Esophagus muscularis mucosa (tissue), 4 donors: ENCODE measurements at places on chromosomes 3 and 15.

DNA sequence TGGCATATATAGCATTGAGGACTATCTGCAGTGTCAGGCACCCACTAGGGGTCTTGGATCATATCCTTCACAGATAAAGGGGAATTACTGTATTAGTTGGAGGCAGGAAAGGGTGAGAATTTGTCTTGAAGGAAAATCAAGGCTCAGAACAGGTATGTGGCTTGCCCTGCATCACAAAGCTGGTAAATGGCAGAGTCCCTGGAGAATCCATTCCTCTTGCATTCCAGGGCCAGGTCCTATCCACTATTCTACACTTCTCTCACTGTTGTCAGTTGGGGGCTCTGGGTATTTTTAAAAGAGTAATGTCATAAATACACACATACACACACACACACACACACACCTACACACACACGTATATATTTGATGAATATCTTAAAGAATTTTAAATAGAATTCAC, 19.8 kb upstream of the FGF12 start:
- no peak for DNase-seq

DNA sequence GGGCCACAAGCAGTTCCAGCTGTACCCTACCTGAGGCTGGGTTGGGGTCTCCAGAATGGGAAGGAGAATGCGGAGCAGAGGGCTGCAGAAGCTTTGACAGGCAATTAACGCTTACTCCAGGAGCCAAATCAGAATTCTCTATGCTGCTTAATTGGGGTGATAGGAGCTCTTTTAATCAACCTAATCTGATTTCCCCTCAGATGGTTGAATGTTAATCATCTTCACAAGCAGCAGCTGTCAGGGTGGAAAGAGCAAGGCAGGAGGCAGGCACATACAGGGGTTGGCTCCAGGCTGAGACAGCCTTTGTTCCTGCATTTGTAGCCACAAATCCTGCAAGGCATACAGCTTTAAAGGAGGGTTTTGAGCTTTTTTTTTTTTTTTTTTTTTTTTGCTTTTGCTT, 2.6 kb downstream of the CILP start:
- DNase-seq, result no peak

DNA sequence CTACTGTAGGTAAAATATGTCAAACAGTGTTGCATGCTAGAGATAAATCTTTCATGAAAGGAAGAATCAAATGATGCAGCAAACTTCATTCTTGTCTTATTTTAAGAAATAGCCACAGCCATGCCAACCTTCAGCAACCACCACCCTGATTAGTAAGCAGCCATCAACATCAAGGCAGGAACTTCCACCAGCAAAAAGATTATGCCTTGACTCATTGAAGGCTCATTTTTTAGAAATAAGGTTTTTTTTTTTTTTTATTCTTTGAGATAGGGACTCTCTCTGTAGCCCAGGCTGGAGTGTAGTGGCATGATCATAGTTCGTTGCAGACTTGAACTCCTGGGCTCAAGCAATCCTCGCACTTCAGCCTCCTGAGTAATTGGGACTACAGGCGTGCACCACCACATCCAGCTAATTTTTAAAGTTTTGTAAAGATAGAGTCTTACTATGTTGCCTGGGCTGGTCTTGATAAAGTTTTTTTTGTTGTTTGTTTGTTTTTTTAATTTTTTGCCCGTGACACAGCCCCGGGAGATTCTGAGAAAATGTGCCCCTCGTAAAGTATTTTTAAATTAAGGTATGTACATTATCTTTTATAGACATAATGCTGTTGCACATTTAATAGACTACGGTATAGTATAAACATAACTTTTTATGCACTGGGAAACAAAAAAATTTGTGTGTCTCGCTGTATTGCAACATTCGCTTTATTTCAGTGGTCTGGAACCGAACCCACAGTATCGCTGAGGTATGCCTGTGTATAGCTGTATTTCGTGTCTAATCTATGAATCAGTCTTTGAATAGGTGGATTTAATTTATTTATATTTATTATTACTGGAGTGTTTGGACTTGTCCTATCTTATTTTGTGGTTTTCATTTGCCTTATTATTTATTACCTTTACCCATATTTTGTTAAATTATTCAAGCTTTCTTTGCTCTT, 23.3 kb downstream of the SNRK start:
- no peak for DNase-seq

DNA sequence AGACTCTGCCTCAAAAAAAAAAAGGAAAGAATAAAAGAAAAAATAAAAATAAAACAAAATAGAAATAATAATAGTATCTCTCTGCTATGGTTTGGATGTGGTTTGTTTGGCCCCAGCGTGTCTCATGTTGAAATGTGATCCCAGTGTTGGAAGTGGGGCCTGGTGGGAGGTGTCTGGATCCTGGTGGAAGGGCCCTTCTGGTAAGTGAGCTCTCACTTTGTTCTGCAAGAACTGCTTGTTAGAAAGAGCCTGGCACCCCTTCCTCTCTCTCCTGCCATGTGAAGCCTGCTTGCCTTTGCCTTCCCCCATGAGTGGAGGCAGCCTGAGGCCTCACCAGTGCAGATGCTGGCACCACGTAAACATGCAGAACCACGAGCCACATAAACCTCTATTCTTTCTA, 26.3 kb downstream of the TMEM44 start:
- DNase-seq, result no peak

GRCh38 chr3:58074997-58075396, 66.8 kb downstream of the FLNB start:
- DNase-seq, result no peak

DNA sequence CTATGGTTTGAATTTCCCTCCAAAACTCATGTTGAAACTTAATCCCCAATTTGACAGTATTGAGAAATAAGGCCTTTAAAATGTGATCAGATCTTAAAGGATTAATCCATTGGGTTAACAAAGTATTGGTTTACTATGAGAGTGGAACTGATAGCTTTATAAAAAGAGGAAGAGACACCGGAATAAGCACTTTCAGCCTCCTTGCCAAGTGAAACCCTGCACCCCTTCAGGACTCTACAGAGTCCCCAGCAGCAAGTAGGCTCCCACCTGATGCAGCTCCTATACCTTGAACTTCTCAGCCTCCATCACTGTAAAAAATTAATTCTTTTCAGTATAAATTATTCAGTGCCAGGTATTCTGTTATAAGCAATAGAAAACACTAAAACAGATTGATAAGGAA, 348.3 kb downstream of the CGGBP1 start:
- no peak for DNase-seq

GRCh38 chr15:64813075-64813474, 12.4 kb downstream of the PIF1 start:
- no peak for DNase-seq
